ENCODE measurements at places on chromosomes 1 and 21.

- no peak for DNase-seq
Observed at GRCh38 chr1:109300650-109301151, 6.1 kb downstream of the MYBPHL start.

DNA sequence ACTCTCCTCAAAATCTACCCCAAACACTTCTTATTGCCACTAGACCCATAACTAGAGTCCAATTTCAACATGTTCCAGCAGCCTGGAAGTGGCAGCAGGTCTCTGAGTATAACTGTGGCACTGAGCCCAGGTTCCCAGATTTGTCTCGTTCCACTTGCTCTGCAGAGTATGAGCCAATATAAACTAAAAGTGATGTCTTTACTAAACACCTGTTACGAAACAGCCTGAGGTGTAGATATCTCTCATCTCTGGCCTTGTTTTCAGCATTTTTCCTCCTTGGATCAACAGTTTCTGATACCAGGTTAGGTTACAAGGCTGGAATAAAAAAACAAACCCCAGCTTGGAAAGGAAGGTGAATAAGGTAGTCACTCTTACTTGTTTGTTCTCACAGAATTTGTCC is 25.2 kb upstream of the PRDX6 start:
- DNase-seq = no peak

DNA sequence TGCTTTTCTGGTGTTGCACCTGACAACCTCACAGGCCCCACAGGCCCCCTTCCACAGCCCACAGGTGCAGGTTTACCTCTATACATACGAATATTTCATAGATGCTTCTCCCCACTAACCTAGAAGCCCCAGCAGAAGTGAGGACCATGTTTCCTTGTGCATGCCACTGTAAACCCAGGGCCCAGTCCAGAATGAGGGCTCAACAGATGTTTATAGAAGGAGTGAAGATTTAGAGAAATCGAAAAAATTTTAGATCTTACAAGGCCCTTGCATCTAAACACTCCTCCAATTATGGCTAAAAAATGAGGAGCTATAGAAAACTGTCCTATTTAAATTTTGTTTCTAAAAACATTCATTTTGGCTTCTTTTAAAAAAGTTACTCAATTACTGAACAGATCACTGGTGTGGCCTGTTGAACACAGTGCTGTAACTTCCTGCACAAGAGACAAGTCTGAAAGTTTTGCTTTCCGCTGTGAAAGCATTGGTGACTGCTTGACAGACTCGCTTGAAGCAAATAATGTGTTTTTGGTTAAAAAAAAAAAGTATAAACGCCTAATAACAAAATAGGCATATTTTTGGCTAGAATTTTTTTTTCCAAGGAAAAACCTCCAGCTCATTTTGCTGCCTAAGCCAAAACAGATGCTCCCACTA is 1.2 kb downstream of the ABCB10 start:
- no peak for DNase-seq

DNA sequence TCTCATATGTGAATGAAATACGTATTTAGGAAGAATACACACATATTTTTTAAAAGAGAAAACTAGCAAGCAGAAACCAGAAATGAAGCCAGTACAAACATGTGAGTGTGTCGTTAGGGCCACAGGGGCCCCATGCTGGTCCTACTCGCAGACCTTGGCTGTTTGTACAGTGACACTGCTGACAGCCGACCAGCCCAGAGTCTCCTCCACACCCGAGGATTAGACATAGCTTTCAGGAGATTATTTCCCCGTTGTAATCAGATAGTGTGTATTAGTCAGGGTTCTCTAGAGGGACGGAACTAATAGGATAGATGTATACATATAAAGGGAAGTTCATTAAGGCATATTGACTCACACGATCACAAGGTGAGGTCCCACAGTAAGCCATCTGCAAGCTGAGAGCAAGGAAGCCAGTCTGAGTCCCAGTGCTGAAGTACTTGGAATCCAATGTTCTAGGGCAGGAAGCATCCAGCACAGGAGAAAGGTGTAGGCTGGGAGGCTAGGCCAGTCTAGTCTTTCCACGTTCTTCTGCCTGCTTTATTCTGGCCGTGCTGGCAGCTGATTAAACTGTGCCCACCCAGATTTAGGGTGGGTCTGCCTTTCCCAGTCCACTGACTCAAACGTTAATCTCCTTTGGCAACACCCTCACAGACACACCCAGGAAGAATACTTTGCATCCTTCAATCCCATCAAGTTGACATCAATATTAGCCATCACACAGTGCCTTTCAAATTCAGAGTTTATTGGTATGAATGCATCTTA is 51.2 kb downstream of the DIP2A start:
- no peak for DNase-seq

DNA sequence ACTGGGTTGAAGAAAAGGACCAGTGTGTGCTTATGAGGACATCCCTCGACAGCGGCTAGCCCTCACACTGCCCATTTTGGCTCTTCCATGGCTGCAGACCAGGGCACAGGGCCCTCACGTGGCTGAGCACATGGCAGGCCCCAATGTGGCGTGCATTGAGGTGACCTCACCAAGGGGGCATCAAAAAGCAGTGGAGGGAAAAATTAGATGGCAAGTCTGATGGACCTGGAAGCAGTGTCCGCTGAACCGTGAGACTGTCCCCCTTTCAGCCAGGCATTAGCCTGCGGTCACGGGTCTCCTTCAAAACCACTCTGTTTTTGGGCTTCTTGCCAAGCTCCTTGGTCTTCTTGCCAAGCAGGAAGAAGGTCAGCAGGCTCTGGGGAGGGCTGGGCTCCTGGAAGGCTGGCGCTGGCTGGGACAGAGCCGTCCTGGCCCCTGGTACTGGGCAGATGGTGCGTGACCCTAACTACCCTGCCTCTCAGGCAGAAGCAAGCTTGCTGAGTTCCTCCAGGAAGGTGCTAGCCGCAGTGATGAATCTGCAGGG is 30.8 kb downstream of the TRIM67 start:
- no peak for DNase-seq

GRCh38 chr1:221149111-221149510 is 269.9 kb downstream of the HLX start:
- DNase-seq = no peak

DNA sequence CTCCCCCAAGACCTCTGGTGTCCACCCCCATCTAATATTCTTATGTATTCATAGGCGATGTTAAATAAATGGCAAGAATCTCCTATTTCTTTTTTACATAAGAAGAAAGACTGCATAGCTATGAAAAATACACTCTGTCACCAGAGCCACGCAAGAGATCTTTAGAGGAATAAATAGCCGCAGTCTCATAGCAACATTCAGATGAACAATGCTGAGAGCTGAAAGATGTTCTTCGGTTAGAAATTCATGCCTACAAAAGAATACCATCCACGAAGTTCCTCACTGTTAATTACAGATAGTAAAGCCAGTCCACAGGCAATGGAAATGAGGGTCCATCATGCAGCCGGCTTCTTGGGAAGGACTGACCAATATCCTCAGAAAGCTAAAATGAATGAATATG is 76.0 kb upstream of the SOD1 start:
- no peak for DNase-seq

- DNase-seq = no peak
Observed at GRCh38 chr1:17207046-17207445, 2.1 kb downstream of the PADI1 start.

GRCh38 chr1:246678816-246679793 is 45.1 kb upstream of the SCCPDH start:
- no peak for DNase-seq

DNA sequence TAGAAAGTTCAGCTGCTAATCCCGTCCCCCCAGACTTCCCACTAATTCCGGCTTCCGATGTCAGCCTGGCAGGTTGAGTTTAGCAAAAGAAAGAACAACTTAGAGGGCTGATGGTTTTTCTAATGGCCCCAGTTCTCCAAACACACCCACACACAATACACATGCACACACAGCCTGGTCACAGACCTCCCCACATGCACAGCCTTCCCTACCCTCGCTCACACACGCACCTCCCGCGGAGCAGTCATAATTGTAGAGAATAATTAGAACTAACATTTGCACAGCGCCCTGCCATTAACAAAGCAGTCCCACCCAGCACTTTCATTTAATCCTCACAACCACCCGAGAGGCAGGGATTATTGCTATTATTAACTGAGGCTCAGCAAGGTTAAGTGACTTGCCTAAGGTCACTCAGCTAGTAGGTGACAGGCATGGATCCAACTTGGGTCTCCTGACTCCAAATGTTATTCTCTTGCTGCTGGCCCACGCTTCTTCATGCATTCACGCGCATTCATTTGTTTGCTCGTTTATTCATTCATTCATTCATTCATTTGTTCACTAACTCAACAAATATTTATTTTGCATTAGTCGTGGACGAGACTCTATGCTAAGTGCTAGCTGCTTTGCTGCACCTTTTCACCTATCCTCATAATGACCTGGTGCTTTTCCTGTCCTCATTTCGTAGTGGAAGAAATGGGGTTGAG is 274.9 kb downstream of the FOXD2 start:
- no peak for DNase-seq

- no peak for DNase-seq
Observed at GRCh38 chr1:175172503-175172902, 20.1 kb downstream of the KIAA0040 start.

DNA sequence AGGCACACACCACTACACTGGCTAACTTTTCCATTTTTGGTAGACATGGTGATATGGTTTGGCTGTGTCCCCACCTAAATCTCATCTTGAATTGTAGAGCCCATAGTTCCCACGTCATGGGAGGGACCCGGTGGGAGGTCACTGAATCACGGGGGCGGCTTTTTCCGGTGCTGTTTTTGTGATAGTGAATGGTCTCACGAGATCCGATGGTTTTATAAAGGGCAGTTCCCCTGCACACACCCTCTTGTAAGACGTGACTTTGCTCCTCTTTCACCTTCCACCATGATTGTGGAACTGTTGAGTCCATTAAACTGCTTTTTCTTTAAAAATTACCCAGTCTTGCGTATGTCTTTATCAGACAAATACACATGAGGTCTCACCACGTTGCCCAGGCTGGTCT is 1.3 kb upstream of the FTCD start:
- no peak for DNase-seq

- DNase-seq = no peak
Observed at GRCh38 chr1:210233495-210234328, 1.1 kb downstream of the SERTAD4 start.

DNA sequence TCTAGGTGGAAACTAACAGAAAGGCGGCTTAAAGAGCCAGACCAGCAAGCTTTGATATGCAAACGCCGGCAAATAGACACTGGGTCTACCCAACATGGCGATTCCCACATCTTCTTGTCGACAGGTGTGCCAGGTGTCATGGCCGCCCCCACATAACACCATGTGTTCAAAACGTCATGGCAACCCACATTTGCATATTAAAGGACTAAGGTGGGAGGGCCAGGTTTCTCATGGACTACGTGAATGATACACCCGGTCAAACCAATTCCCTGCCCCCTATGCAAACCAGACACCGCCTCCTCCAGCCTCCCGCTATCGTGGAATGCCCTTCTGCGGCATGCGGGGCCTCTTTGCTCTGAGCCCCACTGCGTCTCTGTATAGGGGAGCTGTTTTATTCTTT is 41.3 kb downstream of the ICOSLG start:
- no peak for DNase-seq

- no peak for DNase-seq
Observed at GRCh38 chr1:1150100-1150499, 23.6 kb upstream of the TTLL10 start.

GRCh38 chr21:39189857-39190604 is 6.8 kb upstream of the PSMG1 start:
- no peak for DNase-seq

DNA sequence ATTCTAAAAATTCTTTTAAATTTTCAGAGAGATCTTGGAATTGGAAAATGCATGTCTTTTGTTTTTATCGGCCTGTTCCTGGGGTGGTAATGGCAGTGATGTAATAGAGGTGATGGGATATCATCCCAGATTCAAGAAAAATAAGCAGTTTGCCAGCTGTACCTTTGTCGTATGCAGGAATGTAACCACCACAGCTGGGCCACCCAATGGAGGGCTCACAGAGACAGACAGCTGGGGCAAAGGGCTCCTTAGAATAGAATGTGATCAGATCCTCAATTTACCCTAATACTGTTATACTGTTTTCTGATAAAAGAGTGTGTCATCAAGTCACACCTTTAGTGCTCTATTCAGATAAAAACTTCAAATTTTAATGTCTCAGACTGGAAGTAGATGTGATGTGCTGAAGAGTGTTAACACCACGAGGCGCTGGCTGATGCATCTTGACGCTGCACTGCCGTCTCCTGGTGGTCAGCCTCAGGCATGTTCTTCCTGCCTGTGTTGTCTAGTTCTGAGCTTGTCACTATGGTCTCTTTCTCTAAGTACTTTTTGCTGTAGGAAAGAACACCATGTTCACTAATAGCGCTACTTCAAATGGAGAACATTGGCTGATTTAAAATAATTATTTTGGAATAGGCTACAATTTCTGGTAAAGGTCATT is 78.8 kb downstream of the C1orf21 start:
- DNase-seq = no peak

GRCh38 chr1:72324451-72324850 is 42.1 kb upstream of the NEGR1 start:
- DNase-seq = no peak

- no peak for DNase-seq
Observed at GRCh38 chr1:67991546-67991945, 58.9 kb downstream of the DIRAS3 start.

DNA sequence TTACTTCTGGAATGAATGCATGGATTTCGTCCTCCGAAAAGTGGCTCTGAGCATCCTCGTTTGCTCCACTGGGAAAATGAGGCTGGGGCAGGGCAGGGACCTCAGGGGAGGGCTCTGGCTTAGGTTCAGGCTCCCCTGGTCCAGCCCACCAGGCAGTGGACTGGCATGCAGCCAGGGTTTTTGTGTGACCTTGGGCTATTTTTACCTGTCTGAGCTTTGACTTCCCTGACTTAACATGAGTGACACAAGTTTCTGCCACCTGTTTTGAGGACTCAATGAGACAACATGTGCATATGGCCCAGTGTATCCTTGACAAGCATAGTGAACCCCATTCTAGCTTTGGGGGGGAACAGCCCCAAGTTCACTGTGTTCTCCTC is 32.6 kb upstream of the EDN2 start:
- no peak for DNase-seq

DNA sequence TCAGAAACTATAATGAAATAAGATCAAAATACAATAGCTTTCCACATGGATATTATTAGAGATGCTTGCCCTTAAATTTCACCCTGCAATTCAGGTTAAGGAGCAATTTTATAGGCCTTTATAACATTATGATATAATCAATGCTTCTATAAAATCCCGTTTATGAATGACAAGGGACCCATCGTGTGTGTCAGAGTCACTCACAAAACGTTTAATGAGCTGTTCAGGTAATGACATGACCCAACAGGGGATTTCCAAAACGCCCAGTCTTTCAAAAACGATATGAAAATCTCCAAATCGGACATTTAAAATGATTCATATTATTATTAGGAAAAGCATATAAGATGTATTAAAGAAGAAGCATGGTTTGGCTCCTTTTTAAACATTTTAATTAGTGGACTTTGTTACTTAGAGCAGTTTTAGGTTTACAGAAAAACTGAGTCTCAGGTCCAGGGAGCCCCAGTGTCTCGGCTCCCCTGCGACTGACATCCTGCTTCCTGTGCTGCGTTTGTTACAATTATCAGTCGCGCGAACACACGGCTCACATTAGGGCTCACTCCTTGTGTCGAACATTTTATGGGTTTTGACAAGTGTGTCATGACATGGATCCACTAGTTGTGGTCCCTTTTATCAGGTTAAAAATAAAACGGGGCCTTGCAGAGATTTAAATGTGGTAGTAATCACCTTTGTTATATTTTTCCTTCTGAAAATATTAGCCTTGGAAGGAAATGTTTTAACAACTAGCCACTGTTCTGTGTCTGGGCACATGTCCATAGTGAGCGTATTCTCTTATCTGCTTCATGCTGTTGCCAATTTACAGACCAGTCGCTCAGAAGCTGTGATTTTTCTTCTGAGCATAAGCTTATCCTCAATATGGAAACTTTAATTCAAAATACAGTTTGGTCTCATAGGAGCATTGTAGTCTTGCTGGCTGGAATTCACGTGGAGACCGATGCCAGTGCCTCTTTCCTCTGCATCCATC is 52.0 kb upstream of the POFUT2 start:
- no peak for DNase-seq
